ENCODE measurements at places on chromosomes 6 and 20.

- DNase-seq = peak; percentile 41
Observed at GRCh38 chr20:22339091-22339881, 245.1 kb downstream of the FOXA2 start.

GRCh38 chr6:164378330-164378729 lies 931.1 kb downstream of the C6orf118 start:
- no peak for DNase-seq

- DNase-seq = no peak
Observed at GRCh38 chr6:137848672-137849071, 18.4 kb upstream of the TNFAIP3 start.

GRCh38 chr20:35523298-35523888 lies 6.1 kb downstream of the C20orf173 start:
- peak; percentile 26 for DNase-seq

DNA sequence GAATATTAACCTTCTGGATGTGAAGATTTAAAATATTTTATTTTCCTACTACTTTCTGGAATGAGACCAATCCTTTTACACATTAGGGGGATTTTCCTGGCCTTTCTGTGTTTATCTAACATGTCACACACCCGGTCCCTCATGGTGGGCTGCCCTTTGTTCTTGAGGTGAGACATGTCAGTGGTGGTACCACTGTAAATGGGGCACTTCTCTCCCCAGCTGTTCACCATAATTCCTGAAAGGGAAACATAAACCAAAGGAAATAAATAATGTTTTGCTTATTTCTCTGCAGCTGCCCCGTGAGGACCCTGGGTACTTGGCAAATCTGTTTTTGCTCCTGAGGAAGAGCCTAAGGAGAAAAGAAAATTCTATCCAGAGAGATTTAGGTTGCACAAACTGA lies 41.1 kb downstream of the GRIK2 start:
- no peak for DNase-seq

Data from HL-60 (cell line).